ENCODE measurements at places on chromosomes 13 and 19.

- DNase-seq = no peak
These were observed 13.8 kb upstream of the ZNF846 start for GRCh38 chr19:9782338-9782737.

DNA sequence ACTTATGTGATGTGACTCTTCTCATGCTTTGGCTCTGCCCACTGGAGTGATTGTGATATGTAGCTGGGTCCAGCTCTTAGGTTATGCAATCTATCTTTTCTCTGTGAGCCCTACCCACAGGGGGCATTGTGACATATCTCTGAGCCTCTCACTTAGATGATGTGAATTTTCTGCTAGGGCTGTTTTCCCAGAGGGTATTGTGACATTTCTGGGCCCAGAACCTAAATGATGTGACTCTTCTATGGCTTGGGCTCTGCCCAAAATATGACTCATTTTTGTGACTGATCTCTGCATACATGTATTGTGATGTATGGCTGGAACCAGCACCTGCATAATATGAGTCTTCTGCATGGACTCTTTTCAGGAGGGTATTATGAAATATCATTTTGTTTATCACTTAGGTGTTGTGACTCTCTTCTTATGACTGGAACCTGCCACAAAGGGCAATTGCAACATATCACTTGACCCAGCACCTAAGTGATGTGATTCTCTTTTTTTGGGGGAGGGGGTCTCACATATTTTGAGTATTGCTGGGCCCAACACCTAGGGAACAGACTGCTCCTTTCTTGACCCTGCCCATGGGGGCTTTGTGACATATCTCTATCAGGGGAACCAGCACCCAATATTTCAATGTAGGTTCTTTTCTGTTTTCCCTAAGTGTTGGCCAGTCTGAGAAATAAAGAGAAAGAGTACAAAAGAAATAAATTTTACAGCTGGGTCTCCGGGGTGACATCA lies 12.1 kb upstream of the ZNF254 start:
- DNase-seq = no peak

- DNase-seq = no peak
These were observed 1.8 kb downstream of the ZC3H13 start for GRCh38 chr13:46050771-46051170.

DNA sequence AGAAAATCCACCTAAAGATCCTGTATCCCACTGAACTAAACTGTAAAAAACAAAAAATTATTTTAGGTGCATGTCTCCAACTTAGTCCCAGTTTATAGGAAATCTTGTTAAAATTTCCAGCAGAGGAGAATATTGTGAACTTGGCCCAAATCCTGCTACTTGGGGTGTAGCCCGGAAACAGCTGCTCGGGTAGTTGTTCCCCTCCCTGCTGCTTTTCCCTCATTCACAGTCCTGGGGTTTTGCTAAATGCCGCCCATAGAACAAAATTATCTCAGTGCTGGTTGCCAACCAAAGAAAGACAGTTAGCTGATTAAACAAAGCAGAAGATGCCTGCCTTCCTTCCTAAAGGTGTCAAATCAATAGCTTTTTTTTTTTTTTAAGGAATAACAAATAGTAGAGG lies 330.5 kb upstream of the KLF12 start:
- DNase-seq = no peak

DNA sequence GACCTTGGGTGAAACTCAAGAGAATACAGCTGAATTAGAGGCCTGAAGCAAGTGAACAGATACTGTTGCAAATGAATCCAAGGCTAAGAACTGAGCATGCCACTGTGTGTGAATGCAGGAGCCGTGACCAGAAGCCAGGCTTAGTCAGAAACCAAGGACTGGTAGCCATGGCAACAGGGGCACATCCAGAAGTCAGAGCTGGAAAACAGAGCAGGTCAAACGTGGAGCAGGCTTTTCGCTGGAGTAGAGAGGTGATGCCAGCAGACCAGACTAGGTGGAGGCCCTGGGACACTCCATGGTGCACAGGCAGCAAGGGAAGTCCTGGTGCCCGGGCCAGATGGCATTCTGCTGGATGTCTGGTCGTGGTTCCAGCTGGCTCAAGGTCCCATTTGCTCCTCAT lies 564.1 kb downstream of the PCDH9 start:
- no peak for DNase-seq

- no peak for DNase-seq
These were observed 4.3 kb upstream of the SIGLEC12 start for GRCh38 chr19:51505904-51506303.

GRCh38 chr19:10871711-10872545 lies 575 bp downstream of the CARM1 start:
- DNase-seq = peak; percentile 8

GRCh38 chr19:47296036-47296435 lies 13.6 kb upstream of the C5AR1 start:
- peak; percentile 68 for DNase-seq

- no peak for DNase-seq
These were observed 107.7 kb upstream of the UQCRFS1 start for GRCh38 chr19:29320618-29321017.

GRCh38 chr19:7968796-7969554 lies 25.5 kb upstream of the TIMM44 start:
- DNase-seq = no peak

DNA sequence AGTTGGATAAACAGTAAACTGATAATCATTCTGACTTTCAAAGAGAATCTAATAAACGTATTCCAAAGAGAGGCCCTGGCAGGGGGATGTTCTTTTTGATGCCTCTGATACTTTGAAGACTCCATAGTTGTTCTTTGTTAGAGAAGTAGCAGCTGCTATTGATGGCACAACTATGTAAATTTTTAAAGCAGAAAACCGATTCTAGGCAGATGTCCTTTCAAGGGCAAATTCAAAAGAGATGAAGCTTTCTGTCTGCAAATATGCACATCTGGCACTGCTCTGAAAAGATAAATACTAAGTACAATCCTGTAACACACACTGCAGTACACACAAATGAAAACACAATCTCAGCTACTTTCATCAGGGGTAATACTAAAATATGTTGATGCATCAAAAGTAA lies 250.1 kb downstream of the VWA8 start:
- DNase-seq = no peak

DNA sequence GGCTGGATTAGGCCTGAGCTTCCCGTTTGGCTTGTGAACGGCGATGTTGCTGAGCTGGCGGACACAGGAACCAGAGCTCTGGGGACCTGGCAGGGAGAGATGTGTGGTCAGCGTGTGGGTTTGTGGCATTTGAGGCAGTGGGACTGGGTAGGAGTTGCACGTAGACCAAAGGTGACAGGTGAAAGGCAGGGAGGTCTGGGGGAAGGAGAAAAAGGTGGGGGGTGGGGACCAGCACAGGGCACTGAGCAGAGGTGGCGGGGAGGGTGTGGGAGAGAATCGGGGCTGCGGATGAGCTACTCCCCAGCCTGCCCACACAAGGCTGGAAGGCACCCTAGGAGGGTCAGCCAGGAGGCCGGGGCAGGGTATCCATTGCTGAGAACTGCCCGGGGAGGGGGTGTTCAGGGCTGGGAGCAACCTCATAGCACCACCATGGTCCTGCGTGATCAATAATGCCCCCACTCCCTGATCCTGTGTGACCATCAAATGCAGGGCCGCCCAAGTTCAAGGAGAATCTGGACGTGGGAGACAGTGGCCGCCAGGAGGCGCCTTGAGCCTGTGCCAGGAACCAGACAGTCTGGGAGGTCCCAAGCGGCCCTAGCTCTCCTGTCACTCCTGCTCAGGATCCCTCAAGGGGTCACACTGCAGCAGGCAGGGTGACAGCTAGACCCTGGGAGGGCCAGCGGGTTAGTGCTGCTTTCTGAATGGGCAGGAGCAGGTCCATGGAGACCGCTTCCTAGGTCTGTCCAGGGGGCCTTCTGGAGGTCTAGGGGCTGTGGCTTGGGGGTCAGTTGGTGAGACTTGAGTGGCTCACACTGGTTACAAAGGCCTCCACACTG lies 12.8 kb upstream of the SELENOW start:
- DNase-seq = no peak

- DNase-seq = peak; percentile 6
These were observed at the start of gene GJB6 for GRCh38 chr13:20231839-20232555. GJB6 (minus strand) TSS chr13:20232319; CDS start chr13:20223480, 8,839 bp downstream.

Data from T follicular helper cell (primary cell).